Cerebellum (tissue), 4 donors: ENCODE measurements at places on chromosomes 16 and 17.
A peak's percentile ranks its signal among the peaks of the same experiment; 100 is the strongest.

- no peak for DNase-seq
These were observed 56.3 kb upstream of the IL34 start for GRCh38 chr16:70589998-70590471.

- DNase-seq = peak; percentile 5
These were observed 148.7 kb upstream of the ZFHX3 start for GRCh38 chr16:73196670-73197069.

DNA sequence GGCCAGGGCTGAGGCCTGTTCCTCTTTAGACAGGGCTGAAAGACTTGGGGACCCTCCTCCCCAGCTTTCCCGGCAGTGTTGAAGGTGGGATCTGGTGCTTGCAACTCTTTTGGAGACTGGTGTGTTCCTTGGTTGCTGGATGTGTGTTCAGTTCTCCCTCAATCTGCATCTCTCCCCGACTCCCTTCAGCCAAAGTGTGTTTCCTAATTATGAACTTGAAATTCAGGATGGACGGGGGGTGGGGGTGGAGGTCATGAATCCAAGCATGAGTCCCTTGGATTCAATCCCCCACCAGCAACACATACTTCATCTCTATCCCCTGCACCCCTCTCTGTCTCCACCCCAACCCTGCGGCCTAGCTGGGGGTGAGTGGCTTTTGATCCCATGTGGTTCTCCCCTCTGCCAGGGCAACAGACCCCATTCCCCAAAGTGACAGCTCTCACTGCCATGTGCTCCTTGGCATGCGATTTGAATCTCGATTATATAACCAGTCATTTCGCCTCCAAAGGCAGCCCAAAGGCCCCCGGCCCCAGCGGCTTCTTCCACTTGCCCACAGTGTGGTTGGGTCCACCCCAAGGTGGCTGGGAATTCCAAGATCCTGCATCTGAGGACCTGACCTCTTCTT, 1.3 kb downstream of the ARHGAP23 start:
- no peak for DNase-seq

GRCh38 chr17:78669256-78669974, 92.2 kb upstream of the DNAH17 start:
- DNase-seq = no peak

GRCh38 chr17:61479493-61480413, 27.5 kb downstream of the TBX4 start:
- no peak for DNase-seq

GRCh38 chr16:7452090-7452489, 119.4 kb downstream of the RBFOX1 start:
- no peak for DNase-seq

GRCh38 chr17:63634163-63634562, 11.9 kb downstream of the MAP3K3 start:
- no peak for DNase-seq

GRCh38 chr17:50115756-50116155, 14.2 kb downstream of the SAMD14 start:
- DNase-seq = no peak

GRCh38 chr17:66474258-66474657, 171.8 kb downstream of the PRKCA start:
- DNase-seq = no peak

GRCh38 chr17:77867308-77867781, 91.2 kb upstream of the TNRC6C start:
- no peak for DNase-seq

DNA sequence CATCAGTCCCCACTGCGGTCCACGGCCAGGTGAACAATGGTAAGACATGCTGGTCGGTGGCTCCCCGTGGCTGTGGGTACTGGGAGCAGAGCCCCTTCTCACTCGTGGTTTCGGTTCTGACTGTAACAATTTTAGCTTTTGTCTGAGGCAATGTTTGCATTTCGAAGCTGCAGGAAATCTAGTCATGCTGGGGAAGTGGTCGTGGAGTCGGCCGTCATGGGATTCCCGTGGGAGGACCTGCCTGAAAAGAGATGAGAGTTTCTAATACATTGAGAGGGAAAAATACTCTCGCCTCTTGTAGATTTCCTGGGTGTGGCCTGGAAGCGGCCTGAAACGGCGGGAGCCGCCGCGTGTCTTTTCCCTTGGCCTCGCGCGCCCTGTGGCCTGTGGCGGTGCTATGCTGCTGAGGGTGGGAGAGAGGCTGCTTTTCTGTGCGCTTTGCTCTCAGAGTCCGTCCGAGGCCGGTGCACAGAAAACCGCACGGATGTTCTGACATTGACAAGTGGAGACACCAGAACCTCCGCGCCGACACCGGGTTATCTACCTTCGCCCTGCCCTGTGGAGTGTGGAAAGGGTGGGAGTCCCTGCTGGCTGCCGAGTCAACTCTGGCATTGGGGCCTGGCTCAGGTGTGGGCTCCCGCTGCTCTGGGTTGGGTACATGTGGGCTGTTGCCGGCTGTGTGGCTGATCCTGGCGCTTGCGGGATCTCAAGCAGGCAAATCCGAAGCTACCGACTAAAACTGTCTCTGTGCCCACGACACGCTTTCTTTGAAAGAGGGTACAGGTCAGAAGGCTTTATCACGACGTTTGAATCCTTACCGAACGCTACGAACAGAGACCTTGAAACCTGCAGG, 60.8 kb downstream of the WDR45B start:
- DNase-seq = peak; percentile 36

- no peak for DNase-seq
These were observed 512 bp downstream of the PMM2 start for GRCh38 chr16:8798174-8798527.

- peak; percentile 82 for DNase-seq
These were observed at the start of gene CNTNAP1 for GRCh38 chr17:42681976-42682721. Gene CNTNAP1, plus strand, starts transcription at chr17:42682531. Its CDS starts 299 bp downstream, at chr17:42682830.

DNA sequence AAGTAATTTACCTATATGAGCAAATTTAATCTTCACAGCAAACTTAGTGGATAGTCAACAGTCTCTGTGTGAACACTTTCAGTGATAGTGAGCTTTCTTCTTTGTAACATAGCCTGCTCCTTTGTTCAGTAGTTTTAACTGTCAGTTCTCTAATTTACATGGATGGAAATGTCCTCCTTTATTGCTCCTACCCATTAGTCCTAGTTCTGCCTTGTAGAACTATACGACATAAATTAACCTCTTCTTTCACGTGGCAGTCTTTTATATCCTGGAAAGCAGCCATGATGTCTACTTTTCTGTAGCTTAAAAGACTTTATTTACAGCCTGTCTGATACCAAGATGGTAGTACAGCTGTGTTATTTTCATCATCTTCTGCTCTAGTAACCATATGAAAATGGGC, 143.6 kb downstream of the TANC2 start:
- DNase-seq = no peak

GRCh38 chr16:8868416-8869211, at the start of gene CARHSP1:
Gene CARHSP1, minus strand, starts transcription at chr16:8869006. Its CDS starts 9,678 bp downstream, at chr16:8859328.
- peak; percentile 91 for DNase-seq

GRCh38 chr16:89052890-89053724, 40.5 kb upstream of the ACSF3 start:
- DNase-seq = peak; percentile 98

- no peak for DNase-seq
These were observed 24.6 kb upstream of the FAAP100 start for GRCh38 chr17:81576621-81577277.

GRCh38 chr17:74514632-74515334, 16.5 kb downstream of the CD300LB start:
- peak; percentile 19 for DNase-seq

GRCh38 chr16:10852948-10853347, 24.1 kb upstream of the CIITA start:
- DNase-seq = no peak

DNA sequence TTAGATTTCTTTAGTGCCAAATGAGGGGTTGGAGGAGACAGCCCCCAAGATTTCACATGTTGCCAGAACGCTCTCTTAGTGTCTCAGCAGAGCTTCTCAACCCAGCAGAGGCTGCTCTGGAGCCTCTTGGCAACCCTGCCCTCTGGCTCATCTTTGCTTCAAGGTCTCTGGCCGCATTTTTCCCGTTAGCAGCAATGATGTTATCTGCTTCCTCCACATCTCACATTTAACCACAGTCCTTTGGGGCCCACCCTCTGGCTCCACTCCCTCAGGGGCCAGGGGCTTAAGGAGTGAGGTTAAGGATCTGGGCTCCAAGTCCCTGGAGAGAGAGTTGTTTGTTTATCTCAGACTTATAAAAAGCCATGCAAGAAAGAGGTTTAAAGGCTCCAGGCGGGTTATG, 3.3 kb upstream of the XYLT1 start:
- DNase-seq = no peak

GRCh38 chr16:22751685-22752084, 62.3 kb upstream of the HS3ST2 start:
- DNase-seq = no peak

GRCh38 chr16:28597692-28598261, 927 bp upstream of the SULT1A2 start:
- no peak for DNase-seq

DNA sequence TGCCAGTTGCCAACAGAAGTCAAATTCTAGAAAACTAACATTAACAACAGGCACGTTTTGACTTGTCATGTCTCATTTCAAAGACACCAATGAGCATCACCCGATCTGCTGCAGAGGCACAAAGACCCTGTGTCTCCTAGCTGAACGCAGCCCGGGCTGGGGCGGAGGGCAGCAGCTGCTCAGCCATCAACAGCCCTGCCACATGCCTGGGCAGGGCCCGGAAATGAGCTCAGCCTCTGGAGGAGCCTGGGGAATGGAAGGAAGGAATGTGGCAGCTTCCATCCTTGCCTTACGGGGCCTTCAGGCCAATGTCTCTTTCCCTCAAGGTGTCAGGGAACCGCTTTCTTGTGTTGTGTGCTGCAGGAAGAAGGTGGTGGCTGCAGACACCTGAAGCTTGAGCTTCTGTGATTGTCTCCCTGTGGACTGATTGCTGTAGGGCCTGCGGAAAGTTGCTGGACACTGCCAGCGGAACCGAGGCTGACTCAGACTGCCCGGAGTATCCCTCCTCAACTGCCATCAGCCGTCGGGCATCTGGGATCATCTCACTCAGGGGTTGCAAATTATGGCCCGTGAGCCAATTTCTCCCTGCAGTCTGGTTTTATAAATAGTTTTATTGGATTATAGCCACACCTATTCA, 7.3 kb downstream of the CDH13 start:
- DNase-seq = no peak

- no peak for DNase-seq
These were observed 134.6 kb downstream of the CLEC16A start for GRCh38 chr16:11078812-11079459.

DNA sequence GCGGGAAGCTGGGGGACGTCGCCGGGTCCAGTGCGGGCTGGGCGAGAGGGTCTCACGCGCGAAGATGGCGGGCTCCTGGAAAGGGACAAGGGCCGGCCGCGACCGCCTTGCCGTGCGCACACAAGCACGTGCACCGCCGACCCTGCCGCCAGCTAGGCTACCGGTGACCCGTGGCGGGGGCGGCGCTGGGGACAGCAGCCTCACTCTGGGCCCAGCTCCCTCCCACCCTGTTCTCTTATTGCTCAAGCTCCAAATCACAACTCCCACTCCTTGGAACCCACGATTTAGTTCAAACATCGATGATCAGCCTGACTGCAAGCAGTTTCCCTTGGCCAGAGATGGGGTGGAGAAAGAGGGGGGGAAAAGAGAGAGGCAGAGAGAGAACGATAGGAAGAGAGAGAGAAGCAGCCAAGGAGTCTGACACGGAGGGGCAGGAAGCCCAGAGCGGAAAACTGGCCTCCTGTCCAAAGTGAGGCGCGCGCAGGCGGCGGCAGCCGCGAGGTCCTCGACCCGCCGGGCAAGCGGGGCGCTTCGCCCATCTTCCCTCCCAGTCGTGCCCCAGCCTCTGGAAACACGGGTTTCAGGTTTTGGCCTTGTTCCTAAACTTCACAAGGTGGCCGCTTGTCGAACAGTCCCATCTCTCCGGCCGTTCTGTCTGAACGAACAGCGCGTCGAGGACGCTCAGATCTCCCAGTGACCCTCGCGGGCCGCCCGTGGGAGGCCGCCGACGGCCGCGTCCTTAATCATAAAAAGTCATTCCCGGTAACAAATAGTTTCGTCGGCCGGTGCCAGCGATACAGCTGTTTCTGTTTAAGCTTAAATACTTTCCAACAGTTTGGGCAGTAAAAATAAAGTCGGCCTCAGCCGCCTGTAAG, 1.7 kb upstream of the CBX8 start:
- no peak for DNase-seq

DNA sequence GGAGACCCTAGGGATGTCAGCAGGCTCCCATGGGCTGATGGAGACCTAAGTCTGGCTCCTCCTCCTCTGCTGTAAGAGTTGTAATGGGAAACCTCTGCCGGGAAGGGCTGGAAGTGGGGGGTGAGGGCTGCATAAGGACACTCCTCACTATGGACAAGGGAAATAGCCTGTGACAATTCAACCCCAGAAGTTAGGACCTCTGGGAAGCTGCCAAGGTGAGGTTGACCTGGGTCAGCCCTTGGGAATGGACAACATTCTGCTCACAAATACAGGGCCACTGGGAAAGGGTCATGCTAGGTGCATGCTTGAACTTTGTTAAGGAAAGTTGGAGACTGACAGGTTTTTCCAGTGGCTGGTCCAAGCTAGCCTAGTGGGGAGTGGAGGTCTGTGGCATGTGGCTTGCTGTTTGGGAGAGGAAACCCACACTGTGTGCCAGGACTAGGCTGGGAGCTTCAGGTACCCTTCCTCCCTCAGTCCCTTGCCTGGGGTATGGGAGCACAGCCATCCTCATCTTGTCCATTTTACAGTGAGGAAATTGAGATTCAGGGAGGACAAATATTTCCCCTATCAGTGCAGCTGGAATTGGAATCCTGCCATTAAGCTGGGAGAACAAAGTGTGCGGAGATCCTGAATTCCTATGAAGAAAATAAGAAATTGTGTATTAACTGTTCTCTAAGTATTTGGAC, 190.4 kb downstream of the SALL1 start:
- DNase-seq = no peak

DNA sequence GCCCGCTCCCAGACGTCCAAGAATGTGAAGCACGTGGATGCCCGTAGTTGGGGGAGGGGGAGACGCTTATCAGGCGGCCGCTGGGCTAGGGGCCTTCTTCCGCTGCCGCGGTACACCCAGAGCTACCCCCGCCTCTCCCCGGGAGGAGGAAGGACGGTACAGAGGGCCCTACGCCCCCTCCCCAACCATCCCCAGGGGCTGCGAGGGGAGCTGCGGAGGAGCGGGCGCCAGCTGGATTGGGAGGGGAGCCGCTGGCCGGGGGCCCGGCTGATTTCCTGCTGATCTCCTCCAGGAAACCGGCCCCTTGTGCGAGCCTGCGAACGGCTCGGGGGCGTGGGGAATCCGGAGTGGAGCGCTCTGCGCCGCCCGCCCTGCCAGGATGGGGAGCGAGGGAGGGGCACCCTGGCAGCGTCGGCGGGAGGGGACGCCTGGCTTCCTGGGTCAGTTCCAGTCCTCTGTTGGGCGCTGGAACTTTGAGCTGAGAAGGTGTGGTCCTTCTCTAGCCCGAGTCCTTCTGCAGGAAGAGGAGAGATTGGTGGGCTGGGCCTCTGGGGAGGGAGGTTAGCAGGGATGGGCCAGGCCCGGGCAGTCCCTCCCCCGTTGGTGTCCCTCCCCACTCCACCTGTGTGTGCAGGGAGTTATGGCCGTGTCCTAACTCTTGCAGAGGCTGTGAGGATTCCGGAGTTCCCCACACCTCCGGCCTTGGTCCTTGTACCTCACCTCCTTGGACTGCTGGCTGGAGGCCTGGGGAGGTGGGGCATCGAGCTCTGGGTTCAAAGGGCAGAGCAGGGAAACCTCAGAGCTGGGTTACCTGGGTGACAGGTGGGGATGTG, 19.2 kb downstream of the GJD3 start:
- no peak for DNase-seq

- DNase-seq = no peak
These were observed 22.4 kb upstream of the KCNH6 start for GRCh38 chr17:63500543-63501390.
